Activated T-cell treated with anti-CD3 and anti-CD28 coated beads for 1 hour (primary cell): ENCODE measurements at places on chromosomes 2 and 18.

DNA sequence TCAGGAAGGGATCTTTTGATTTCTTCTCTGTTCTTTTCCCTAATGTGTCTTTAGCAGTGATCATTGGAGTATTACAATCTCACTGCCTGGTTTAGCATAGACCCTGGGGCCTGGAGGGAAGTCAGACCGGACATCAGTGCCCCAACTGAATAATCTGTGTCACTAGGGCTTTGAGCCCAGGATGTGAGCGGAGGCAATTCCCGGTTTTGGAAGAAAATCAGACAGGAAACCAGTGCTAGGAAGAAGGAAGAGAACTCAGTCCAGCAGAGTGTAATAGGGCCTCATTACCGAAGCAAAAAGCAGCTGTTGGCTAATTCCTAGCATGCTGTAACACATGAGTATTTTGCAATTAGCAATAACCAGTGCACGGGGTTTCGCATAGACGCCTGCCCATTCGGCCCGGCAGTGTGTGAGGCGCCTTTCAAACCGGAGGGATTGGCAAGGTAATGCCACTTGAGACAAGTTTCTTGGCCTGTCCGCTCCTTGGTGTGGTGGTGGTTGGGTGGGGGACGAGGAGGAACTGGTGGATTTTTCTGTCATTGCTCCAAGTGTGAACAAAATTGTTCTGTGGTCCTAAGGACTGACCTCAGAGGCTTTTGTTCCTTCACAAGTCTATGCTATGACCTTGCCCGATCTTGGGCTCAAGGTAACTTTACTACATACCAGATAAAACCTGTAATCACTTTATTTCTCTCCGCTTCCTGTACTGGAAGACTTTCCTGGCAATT lies 2.8 kb downstream of the FOSL2 start:
- no peak for DNase-seq

DNA sequence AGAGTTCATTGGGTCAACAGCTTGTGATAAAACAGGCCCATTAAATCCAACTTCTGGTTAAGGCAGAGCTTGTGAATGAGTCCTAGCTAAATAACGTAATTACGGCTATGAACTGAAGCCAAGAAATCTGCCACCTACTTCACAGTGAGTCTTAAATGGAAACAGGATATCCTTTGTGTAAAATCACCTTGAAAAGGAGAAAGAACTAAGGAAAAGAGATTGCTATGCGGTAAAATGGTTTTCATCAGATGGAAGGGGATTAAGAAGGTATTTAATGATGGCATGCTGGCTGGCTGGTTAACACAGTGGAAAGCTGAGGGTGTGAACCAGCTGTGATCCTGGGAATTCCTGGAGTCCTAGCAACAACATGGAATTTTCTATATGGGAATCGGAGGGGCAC lies 156.6 kb downstream of the DOK6 start:
- DNase-seq: no peak

GRCh38 chr2:19349911-19350677 lies 8.3 kb downstream of the OSR1 start:
- peak; percentile 44 for DNase-seq

- DNase-seq: no peak
These were observed 2.4 kb downstream of the DLX2 start for GRCh38 chr2:172100080-172100934.
